Spinal cord (tissue), 10 donors: ENCODE measurements at places on chromosomes 4 and X. TPM values are rescaled to one million over a fixed set of nuclear protein-coding genes. Genes with fewer than 3 reads are reported as not detected.

DNA sequence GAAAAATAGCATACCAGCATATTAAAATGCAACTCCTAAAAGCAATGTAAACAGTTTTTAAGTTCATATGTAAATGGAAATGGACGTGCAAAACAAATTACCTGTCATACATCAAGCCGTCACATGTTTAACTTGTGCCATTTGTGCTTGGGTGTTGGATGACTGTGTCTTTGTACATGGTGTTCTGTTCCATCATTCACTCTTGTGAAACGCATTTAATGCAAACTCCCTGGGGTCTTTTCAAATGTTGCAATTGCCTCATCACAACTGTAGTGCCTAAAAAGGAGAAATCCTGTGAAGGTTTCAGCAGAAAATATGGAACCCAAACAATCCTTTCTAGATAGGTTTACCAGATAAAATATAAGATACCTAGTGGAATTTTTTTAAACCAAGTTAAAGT, 52.4 kb downstream of the PHOX2B start:
- DNase-seq: no peak

GRCh38 chrX:55524487-55524886, 34.8 kb upstream of the USP51 start:
- DNase-seq: no peak

GRCh38 chr4:53185869-53186585, 179.8 kb downstream of the SCFD2 start:
- no peak for DNase-seq

GRCh38 chr4:114400531-114400930, 198.1 kb upstream of the UGT8 start:
- no peak for DNase-seq

DNA sequence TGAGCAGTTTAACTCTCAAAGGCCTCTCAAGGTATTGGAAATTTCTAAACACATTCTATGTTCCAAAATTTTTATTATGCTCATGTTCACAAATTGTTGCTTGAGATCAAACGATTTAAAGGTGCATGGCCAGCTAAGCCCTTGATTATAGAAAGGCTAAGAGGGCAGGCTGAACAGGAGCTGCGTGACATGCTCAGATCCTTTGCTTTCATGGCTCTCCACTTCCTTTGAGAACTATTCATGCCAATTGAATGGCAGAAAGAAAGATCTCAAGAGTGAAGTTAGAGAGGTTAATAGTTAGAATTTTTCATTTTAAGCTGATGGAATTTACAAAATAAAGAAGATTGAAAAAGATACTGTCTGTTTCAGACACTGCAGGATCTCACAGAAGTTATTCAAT, 594 bp downstream of the LRIT3 start:
- DNase-seq: no peak

GRCh38 chr4:174133551-174133950, 149.9 kb downstream of the FBXO8 start:
- no peak for DNase-seq

- DNase-seq: no peak
Measured at GRCh38 chr4:133641191-133641590, 492.1 kb downstream of the PCDH10 start.

DNA sequence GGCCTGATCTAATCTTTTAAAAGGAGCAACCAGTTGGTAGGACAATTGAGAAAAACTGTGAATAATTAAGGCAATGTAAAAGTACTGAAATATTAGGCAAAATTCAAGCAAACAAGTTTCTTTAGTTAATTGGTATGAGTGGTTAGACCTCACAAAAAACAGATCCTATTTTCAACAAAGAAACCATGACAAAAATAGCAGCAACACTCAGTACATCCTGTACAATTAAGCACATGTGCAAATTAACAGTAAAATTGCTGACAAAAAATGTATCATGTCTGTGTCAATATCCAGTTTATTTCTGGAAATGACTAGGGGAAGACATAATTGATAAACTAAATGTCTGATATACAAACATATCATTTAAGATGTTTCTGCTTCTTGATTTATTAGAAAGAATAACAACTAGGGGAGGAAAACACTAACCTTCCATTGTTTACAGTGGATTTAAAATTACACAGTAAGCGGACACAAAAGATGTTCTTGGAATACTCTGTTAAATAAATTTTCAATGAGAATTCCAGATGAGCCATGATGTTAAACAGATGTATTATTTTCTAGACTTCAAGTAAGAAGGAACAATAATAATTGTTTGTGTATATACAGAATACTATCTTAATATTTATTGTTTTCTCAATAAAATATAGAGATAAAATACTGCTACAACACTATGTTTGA, 638.9 kb downstream of the SPRY1 start:
- no peak for DNase-seq

GRCh38 chr4:99215521-99215920, 3.5 kb downstream of the ADH6 start:
- DNase-seq: no peak

DNA sequence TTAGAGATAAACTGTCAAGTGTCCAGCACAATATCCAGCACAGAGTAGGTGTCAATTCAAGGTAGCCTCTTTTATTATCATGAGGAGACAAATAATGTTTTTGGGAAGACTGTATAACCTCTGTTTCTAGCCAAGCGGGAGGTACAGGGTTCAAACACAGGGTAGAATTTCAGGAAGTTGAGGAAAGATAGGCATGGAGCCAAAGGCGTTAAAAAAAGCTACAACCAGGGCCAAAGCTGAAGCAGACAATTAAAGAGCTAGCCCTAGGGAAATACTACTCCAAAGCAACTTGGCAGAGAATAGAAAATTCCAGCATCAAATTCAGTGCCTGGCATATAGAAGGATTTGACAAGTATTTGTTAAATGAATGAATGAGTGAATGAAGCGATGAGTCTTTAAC, 40.0 kb upstream of the CASK start:
- no peak for DNase-seq

DNA sequence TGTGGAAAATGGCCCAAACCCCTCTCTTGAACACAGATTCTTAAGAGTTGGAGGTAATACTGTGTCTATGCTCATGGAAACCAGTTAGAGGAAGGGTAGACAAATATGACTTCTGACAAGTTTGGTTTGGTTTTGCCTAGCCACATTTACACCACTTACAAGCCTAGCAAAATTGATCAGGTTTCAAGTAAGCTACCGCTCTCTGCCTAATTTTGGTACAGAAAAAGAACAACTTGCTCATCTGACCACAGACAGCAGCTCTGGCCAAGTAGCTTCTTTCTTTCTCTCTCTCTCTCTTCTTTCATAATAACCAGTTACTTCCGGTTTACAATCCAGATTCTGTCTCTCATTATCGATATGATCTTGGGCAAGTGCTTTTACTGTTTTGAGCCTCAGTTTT, 260.0 kb downstream of the GLUD2 start:
- DNase-seq: no peak

GRCh38 chr4:142778900-142779299, 67.2 kb downstream of the INPP4B start:
- no peak for DNase-seq

- no peak for DNase-seq
Measured at GRCh38 chr4:103664436-103665075, 55.2 kb downstream of the TACR3 start.

DNA sequence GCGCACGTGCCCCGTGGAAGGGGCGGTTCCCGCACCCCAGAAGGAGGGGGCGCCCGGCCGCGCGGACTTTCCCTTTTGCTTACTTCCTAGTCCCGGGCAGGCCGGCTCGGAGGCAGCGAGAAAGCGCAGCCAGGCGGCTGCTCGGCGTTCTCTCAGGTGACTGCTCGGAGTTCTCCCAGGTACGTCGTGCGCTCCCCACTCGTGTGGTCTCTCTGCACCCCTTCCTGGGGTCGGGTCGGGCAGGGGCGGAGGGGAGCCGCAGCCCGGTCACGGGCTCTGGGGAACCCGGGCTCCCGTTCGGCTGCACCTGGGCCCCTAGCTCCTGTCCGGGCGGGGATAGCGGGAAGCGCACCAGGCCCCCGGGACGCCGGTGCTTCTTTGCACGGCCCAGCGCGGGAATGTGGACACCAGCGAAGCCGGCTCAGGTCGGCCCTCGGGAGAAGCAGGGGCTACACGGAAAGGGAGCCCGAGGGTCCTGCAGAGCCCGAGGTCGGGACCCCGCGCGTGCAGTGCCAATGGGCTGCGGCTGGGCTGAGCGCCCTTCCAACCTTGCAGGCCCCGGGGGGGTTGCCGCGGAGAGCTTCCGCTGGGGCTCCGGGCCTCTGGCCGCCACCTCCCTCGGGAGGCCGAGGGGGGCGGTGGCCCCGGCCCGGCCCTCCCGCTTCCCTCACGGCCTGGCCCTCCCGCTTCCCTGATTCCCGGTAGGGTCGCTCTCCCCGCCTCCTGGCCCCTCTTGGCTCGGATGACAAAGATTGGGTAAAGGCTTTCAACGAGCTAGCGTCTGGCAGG, at the start of gene TLR2:
Gene TLR2, plus strand, starts transcription at position 99 of the 789 bp plus-strand sequence. CDS start 18,628 bp downstream, outside the sequence.
- DNase-seq: no peak

GRCh38 chr4:157128395-157128794, 52.4 kb downstream of the GLRB start:
- DNase-seq: peak; percentile 4

DNA sequence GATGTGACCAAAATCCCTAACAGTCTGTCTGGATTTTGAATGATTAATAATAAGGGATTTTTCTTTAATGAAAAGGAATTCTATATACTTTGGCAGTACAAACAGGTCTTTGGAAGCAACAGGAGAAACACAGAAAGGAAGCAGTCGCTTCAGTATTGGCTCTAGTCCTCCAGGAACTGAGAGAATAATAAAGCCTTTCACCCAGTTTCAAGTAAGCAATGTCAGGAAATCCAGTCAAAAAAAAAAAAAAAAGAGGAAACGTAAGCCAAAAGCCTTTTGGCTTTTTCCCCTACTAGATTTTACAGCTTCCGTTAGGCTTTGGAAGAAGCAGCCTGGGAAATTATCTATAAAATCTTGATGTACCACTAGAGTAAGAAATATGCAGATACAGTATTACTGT, 61.7 kb upstream of the HDAC8 start:
- peak; percentile 8 for DNase-seq

GRCh38 chr4:76680952-76681351, 217.0 kb downstream of the SOWAHB start:
- DNase-seq: no peak

DNA sequence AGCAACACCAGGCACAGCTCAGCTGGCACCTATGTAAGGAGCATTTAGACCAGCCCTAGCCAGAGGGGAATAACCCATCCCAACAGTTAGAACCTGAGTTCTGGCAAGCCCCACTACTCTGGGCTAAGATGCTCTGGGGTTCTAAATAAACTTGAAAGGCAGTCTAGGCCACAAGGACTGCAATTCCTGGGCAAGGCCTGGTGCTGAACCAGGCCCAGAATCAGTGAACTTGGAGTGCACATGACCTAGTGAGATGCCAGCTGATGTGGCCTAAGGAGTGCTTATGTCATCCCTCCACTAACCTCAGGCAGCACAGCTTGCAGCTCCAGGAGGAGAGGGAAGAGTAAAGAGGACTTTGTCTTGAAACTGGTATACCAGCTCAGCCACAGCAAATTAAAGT, 7.6 kb upstream of the PRRG3 start:
- DNase-seq: no peak

DNA sequence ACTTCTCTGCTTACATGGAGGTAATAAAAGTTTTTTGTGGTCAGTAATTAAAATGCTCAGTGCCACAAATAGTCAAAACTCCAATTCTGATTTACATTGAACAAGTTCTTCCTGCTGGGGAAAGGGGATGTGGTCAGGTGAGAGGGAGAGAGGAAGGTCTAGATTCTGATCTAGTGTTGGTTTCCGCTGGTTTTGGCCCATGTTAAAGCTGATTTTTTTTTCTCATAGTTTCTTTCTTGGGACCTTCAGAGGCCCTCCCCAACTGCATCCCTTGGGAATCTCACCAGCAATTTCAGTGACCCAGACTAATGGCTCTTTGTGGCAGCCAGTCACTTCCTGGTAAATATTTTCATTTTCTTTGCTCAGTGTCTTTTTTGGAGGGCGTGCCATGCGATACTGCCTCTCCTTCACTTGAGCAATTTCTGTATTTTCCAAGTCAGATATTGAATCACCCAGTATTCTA, 332.7 kb downstream of the RAPGEF2 start:
- DNase-seq: no peak

The PNMA3 gene
- 15.8 TPM for total RNA-seq

The CENPI gene
- total RNA-seq: 8.7 TPM

The IL15 gene
- 2.8 TPM for total RNA-seq

The ENPEP gene
- 13.2 TPM for total RNA-seq
